ENCODE measurements at places on chromosomes 2 and 18.

DNA sequence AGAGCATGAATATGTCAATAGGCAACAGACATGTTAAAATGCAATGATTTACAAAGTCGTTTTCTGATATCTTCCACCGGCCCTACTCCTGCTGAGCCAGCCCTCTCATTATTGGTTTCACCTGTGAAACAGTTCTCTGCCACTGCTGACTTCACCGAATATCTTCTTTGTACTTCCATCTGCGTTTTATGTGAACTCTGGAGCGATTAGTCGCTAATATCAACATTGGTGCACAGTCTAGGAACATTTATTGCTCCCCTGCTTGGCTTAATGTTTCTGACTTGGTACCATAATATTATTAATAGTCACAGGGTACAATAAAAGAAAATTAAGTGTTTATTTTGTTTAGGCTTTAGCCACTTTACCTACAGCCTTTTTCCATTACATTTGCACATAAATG, 105.5 kb downstream of the NCKAP5 start:
- DNase-seq = no peak

GRCh38 chr2:128477891-128478290, 159.2 kb upstream of the HS6ST1 start:
- DNase-seq = no peak

GRCh38 chr2:121664713-121665112, 15.5 kb upstream of the CLASP1 start:
- no peak for DNase-seq

DNA sequence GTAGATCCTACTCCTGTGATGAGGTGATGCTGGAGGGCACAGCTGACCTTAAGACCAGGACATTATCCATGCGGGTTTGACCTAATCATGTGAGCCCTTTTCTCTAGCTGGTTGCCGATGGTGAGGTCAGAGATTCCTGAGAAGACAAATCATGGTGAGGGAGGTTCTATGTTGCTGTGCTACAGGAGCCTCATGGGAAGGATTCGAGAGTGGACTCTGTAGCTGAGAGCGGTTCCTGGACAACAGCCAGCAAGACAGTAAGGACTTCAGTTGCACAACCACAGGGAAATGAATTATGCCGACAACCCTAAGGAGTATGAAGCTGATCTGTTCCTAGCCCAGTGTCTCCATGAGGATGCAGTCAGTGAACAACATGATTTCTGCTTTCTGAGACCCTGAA, 80.4 kb downstream of the EPB41L3 start:
- no peak for DNase-seq

DNA sequence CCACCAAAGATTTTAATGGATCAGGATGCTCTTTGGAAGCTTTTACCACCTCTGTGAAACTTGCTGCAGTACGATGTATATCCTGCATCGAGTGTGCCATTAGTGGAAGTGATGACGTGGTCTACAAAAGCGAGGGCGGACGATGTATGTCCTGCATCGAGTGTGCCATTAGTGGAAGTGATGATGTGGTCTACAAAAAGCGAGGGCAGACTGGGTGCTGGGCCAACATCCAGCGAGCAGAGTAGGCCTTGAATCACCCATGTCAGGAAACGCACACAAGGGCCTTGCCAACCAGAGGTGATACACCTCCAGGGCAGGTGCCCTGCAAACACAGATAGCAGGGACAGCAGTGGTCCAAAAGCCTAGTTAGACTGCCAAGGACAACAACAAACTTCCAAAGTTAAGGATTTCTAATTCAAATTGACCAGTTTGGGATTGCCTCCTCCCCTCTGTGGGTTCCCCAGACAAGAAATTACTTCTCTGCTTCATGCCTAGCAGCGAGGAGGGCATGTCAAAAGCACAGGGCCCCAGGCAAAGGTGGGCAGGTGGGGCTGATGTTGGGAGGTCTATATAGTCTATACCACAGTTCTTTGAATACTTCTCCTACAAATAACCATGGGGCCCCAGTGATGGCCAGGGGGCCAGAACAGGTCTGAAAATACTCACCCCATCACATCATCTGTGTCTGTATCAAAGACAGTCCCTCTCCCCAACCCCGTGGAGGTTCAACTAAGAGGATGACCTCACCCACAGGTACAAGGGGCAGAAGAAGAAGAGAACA, 70.2 kb downstream of the ADD2 start:
- DNase-seq = no peak

GRCh38 chr2:44358503-44358902, 2.8 kb downstream of the PREPL start:
- no peak for DNase-seq

DNA sequence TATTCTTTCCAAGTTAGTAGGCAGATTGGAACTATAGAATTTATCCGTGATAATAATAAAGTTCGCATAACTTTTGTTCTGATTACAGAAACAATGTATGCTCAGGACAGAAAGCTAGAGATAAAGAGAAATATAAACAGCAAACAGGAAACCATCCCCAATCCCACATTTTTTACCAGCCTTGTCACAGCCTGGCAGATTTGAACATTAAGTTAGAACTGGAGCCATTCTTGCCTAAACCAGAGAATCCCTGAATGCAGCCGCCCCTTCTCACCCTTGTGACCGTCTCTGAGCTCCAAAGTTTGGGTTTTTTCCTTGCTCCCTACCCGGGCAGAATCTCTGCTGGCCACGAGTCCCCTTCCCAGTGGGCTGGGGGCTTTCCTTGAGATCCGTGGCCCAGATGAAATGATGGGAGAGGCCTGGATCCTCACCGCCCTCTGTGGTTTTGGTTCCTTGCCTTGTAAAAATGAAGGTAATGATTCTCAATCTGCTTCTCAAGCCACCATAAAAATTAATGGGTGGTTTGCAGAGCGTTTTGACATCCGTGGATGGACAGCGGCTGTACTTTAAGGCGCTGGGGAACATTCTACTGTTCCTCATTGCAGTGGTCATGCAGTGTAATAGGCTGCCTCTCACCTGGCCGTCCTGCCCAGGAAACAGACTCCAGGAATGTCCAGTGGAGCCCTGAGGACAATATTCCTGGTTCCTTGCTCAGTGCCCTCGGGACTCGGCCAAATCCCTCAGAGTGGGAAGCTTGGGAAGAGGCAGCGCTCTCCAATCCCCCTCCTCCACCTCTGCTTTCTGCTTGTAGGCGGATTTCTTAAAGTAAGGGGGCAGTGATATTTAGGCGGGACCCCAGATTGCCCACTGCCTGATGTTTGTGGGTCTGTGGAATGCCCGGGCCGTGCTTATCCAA, 1.6 kb downstream of the SH3BP4 start:
- no peak for DNase-seq

- no peak for DNase-seq
These were observed 226.1 kb downstream of the LRRTM1 start for GRCh38 chr2:80078290-80079036.

- DNase-seq = no peak
These were observed 81.4 kb downstream of the MTCL1 start for GRCh38 chr18:8786483-8787370.

GRCh38 chr18:75467281-75467795, 39.8 kb upstream of the SMIM21 start:
- no peak for DNase-seq

GRCh38 chr2:235449568-235449967, 44.3 kb upstream of the AGAP1 start:
- DNase-seq = no peak

GRCh38 chr2:88955607-88956006, 264.1 kb downstream of the RPIA start:
- no peak for DNase-seq

DNA sequence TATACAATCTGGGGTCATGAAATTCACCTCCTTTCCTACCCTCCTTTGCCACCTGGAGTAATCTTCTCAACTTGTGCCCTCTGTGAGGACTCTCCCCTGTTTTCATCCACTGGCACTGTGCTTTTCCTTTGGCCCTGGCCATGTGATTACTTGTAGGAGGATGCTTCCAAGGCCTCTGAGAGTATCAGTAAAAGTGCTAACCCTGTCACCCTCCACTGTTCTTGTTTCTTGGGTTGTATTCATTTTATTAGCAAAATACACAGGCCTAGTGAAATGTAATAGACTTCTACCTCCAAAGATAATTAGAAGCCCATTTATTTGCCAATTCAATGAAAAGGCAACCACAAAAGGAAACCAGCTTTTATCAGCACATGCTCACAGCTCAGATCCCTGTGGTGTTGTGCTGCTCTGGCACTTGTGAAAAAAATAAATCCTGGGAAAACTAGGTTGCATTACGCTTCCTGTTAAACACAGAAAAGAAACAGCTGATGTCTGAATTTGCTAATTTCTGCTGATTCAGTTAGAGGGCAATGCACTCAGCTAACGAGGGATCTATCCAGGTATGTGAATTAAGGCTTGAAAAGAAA, 357.5 kb upstream of the ETAA1 start:
- no peak for DNase-seq

- DNase-seq = no peak
These were observed 448 bp downstream of the IMPA2 start for GRCh38 chr18:11981543-11982366.

DNA sequence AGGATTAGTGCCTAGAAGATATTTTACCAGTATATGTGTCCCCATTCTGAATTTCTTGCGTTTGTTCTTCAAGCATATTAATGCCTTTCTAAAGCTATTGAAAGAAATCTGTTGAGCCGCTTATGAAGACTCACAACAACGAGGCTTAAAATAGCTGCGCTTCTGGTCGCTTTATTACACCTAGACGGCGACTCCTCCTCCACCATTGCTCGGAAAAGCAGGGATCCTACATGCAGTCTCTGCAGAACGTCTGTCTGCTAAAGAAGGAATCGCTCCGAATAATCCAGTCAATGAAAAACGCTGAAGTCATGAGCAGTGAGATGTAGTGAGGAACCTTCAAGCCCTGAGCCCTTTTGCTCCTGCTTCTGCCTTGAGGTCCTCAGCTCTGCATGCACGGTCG, 94.8 kb upstream of the ZNF516 start:
- DNase-seq = no peak

- DNase-seq = no peak
These were observed 37.6 kb upstream of the MSTN start for GRCh38 chr2:190099890-190100697.

GRCh38 chr18:68431111-68431921, 283.6 kb downstream of the TMX3 start:
- no peak for DNase-seq

DNA sequence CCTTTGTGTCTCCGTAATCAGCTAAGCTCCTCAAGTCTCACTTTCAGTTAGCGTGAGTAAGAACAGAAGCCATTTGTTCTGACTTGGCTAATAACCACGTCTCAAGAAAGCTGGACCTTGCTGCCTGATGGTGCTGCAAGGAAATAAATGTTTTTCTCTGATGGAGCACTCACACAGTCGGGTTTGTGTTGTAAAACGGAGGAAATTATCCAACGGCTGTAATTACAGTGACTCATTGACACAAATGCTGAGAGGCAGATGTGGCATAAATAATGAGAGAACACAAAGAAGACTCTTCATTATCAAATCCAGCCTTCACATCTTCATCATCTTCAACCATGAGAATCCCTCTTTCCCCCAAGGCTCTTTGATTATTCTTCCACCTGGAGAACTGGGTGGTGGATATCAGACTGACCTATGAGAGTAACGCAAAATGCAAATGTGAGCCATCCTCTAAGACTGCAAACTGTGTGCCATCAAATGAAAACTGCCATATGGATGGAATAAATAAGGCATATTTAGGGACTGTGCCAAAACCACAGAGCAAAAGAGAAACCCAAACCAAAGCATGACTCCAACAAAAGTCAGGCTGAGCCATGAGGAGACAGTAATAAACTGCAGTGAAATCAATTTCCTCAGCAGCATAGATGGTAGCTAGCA, 252.6 kb downstream of the RND3 start:
- no peak for DNase-seq

DNA sequence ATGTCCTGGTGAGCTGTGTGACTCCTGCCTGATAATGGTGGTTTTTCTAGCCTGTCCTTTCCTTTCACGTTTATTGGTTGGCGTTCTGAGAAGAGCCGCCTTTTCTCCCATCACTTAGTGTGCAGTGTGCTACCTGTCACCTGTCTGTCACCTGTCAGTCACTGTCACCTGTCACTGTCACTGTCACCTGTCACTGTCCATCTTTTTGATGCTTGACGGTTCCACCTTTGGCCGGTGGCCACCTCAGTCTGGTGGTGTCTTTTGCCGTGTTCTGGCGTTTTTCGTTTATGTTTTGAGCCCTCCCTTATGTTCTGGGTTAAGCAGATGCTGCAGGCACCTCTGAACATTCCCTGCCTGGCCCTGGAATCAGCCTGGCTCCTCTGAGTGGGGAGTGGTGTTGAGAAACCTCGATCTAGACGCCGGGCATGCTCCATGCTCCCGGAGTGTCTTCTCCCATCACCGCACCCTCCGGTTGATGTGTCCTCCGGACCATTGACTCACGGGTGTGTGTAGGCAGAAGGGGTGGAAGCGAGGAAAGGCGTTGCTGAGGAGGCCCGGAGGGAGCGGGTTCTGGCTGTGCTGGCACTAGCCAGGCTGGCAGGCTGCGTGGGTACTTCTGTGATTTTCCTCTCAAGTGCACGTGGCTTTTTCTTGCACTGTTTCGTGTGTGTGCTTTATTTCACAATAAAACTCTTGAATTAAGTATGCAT, 20.7 kb downstream of the DTYMK start:
- DNase-seq = no peak

DNA sequence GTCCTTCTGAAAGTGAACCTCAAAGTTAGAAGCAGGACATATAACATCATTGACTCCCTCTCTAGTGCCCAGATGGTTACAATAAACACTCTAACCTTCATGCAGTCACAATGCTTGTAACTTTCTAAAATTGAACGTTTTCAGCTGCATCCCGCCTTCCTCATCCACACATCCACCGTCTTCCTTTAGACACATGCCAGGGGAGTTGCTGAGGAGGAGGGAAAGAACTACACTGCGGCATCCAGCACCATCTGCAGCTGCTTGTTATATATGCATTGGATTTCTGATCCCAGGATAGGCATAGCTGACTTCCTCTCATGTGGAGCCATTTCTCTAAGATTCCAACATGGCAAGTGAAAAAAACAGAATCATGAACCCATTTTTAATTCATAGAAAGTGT, 96.8 kb downstream of the FBXO15 start:
- DNase-seq = no peak

DNA sequence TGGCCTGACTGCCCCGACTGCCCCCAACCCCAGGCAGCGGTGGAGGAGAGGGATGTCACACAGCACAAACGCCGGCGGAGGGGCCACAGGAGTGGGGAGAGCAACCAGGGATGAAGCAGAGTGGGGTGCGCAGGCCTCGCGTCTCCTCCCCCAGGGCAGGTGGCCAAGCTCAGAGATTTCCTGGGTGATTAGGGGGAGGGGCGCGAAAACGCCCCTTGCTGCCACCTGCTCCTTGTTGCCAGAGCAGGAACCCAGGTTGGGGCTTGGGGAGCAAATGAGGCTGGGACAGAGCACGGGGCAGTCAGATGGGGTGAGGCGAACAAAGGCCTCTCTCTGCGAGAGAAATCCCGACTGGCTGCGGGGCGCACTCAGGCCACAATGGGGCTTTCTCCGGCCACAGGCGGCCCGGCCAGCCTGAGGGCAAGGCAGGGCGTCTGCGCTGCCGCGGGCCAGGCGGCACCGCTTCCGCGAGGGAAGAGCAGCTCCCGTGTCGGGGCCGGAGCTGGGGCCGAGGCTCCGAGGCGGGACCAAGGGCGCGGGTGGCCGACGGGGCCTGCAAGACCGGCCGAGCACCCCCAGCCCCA, 11.5 kb downstream of the TEX44 start:
- no peak for DNase-seq
